Astrocyte of the spinal cord (primary cell): ENCODE measurements at places on chromosomes 7 and 10.
A peak's percentile ranks its signal among the peaks of the same experiment; 100 is the strongest.

- DNase-seq: no peak
Observed at GRCh38 chr7:99898836-99899235, 20.5 kb downstream of the TRIM4 start.

GRCh38 chr7:36266683-36267082, 113.6 kb downstream of the EEPD1 start:
- DNase-seq: no peak

DNA sequence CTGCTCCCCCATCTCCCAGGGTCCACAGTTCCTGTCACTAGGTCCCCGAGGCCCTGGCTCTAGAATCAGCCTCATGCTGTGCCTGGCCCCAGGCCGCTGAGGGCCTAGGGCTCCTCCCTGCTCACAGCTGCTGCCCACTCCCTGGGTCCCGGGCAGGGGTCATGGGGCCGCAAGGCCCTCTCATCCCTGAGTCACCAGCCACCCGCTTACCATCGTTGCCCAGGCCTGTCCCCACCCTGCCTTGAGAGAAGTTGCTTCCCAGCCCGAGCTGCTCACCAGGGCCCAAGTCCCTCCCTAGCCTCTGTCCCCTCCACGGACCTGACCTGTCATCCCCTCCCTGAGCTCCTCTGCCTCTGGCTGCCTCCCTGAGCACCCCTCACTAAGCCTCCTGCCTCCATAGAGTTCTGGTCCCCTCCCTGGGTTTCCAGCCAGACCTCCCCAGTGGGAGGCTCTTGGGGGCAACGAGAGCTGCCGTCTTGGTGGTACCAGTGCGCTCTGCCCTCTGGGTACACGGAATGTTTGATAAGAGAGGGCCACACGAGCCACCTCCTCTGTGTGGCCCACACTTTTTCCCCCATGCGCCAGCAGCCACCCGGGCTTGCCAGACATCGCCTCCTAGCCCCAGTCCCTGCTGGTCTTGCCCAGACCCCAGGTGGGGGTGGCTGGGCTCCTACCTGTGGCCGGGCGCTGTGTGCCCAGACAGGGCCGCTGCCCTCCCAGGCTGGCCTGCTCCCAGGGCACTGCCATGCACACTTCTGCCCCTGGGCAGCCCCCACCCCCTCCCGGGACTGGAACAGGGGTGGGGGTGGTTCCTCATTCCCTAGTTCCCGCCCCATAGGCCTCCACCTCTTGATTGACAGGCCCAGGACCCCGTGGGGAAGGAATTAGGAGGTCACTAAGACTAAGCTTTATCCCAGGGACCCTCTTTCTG, 21.3 kb downstream of the MLXIPL start:
- no peak for DNase-seq

- DNase-seq: peak; percentile 36
Observed at GRCh38 chr7:15554081-15554480, 7.7 kb downstream of the AGMO start.

- peak; percentile 47 for DNase-seq
Observed at GRCh38 chr10:72229261-72230251, 13.5 kb upstream of the ASCC1 start.

- no peak for DNase-seq
Observed at GRCh38 chr7:98617051-98617959, at the start of gene NPTX2. NPTX2 (plus strand) TSS chr7:98617285; CDS start chr7:98617462, 177 bp downstream.

- no peak for DNase-seq
Observed at GRCh38 chr10:68428396-68429104, 21.5 kb upstream of the RUFY2 start.

GRCh38 chr7:14457568-14458453, 444.7 kb downstream of the DGKB start:
- DNase-seq: peak; percentile 88

GRCh38 chr7:41098402-41098801, 604.5 kb downstream of the INHBA start:
- no peak for DNase-seq

- no peak for DNase-seq
Observed at GRCh38 chr7:101620991-101621390, 8.1 kb downstream of the MYL10 start.

GRCh38 chr10:95785942-95786669, 30.1 kb downstream of the ENTPD1 start:
- DNase-seq: no peak
